ENCODE measurements at places on chromosomes 16 and 17. TPM values are rescaled to one million over a fixed set of nuclear protein-coding genes. Genes with fewer than 3 reads are reported as not detected.

GRCh38 chr16:48824271-48824670, 214.3 kb upstream of the N4BP1 start:
- DNase-seq: no peak

- DNase-seq: no peak
Observed at GRCh38 chr17:30964876-30965275, 6.0 kb upstream of the RNF135 start.

DNA sequence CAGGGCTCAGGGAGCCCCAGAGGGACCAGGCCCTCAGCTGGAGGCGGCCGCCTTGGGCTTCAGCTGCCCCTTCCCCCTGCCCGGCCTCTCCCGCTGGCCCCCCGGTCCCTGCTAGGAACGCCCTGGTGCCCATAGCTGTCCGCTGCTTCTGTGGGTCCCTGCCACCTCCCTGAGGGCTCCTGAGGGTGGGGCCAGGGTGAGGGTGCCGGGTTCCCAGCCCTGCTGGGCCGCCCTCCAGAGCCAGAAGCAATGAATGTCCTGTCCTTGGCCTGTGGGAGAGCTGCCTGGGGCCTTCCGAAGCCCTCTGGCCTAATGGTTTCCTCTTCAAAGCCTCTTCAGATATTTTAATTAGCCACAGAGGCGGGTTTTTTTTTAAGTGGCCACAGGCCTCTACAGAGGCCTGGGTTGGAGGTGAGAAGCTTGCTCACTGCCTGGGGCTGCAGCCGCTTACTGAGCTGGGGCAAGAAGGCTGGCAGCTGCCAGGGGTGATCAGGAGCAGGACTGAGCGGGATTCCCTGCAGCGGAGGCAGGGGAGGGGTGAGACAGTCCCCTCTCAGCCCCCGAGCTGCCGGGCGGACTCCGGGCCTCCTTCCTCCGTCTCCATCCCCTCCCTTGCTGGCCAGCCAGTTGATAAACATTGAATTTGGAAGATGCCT, 9.9 kb downstream of the CENPX start:
- no peak for DNase-seq

- DNase-seq: no peak
Observed at GRCh38 chr17:31549121-31549524, 157.6 kb downstream of the RAB11FIP4 start.

DNA sequence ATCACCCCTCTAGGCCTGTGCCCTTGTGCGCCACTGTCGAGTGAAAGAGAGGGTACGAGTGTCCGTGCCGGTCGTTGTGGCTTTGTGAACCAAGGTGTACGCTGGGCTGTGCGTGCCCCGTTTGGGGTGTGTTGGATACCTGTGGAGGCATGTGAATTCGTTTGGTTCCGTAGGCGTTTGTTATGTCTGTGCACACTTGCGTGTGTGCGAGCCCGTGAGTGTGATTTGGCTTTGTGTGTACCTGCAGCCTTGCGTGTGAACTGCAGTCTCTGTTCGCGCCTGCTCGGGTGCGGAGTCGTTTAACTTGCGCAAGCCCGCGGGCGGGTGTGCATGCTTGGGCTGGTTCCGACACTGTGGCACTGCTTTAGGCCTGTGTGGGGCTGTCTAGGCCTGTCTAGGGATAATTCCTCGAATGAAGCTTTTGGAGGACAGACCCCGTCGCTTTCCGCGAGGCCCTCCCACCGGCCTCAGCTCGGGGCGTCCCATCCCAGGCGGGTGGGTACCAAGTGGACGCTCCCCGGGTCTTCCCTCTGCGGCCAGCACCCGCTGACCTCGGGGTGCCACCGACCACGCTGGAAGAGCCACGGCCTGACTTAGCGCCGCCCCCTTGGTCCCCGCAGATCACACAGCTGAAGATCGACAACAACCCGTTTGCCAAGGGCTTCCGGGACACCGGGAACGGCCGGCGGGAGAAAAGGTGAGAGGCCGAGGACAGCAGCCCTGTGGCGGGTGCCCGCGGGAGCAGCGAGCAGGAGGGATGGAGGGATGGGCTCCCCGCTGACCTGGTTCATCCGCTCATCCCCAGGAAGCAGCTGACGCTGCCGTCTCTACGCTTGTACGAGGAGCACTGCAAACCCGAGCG, 4.4 kb downstream of the TBX2 start:
- peak; percentile 73 for DNase-seq

DNA sequence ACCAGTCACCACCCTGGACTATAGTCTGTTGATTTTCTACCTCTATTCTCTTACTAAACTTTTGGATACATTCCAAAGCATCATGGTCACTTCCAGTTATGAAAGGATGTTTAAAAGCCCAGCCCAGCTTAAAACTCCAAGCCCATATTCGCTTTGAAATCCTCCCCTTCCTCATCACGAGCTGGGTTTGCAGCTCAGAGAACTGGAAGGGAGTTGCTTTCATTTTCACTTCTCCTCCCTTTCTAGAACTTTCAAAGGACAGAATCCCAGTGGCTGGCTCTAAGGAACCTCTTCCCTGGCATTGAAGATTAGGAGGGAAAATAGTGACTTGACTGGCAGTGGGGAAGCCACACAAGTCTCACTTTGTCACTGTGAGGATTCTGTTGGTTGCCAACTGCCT, 100.1 kb upstream of the DYNLRB2 start:
- no peak for DNase-seq

ARHGAP44 gene
- 7.4 TPM for total RNA-seq

DNA sequence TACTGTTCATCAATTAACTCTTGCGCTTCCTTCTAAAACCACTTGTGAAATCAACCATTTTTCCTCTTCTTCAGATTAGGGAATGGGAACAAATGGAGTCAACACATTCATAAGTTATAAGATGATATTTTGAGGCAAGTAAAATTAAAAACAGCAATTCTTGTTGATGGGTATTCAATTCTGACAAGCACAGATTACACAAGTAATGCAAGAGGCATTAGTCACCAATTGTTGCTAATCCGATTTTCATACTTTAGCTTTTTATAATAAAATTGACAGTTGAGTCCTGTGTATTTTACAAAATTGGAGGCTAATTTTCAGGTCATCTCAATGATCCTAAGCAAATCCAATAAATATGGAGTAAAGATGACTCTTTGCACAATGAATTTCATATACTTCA, 918.4 kb upstream of the SOX9 start:
- no peak for DNase-seq

DNA sequence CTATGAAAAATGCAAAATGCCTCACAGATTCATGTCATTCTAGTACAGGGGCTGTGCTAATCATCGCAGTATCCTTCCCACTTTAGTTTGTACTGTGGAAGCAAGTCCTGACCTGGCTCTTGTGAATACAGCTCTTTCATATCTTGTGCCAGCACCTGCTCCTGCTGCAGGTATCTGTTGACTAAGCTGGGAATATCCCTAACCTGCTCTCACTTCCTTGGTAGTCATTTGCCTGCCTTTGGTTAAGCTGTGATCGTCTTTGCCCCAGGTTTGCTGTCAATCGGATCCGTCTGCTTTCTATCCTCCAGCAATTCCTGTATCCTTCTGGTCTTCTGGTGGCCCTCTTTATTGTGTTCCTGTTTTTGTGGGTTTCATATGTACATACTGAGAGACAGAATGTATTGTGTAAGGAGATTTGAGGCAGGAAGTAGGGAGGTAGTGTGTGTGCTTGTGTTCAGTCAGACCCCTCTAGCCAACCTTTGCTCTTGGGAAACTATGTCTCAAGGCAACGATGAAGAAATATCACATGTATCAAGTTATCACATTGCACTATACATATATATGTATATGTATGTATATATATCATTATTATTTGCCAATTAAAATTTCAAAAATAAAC, 7.7 kb upstream of the GINS3 start:
- DNase-seq: no peak

GRCh38 chr17:73580073-73580710, 64.1 kb downstream of the SDK2 start:
- no peak for DNase-seq

KIF2B gene
- not detected for total RNA-seq

GRAPL gene
- total RNA-seq: 6.3 TPM

- peak; percentile 78 for DNase-seq
Observed at GRCh38 chr17:44095647-44096496, 25.3 kb downstream of the G6PC3 start.

CMTM2 gene
- not detected for total RNA-seq

SLC6A2 gene
- total RNA-seq: 0.45 TPM

NPW gene
- 1.2 TPM for total RNA-seq
